ENCODE measurements at places on chromosomes 1 and 21. TPM values are rescaled to one million over a fixed set of nuclear protein-coding genes. Genes with fewer than 3 reads are reported as not detected.

DNA sequence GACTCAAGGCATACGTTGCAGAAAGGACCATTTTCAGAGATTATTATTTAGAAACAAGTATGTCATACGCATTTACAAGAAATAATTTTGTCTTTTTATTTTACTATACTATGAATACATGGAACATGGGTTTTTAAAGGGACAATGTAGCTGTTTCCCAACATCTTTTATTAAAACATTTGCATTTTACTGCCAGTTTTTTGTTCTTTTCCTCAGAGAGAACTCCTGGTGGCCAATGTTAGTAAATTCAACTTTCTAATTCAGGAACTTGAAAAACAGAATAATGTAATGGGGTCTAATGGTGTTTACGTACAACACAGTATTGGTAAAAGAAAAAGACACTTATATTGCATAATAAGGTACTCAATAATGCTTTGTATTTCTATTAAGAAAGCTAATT is 14.9 kb downstream of the PRDM2 start:
- no peak for DNase-seq

DNA sequence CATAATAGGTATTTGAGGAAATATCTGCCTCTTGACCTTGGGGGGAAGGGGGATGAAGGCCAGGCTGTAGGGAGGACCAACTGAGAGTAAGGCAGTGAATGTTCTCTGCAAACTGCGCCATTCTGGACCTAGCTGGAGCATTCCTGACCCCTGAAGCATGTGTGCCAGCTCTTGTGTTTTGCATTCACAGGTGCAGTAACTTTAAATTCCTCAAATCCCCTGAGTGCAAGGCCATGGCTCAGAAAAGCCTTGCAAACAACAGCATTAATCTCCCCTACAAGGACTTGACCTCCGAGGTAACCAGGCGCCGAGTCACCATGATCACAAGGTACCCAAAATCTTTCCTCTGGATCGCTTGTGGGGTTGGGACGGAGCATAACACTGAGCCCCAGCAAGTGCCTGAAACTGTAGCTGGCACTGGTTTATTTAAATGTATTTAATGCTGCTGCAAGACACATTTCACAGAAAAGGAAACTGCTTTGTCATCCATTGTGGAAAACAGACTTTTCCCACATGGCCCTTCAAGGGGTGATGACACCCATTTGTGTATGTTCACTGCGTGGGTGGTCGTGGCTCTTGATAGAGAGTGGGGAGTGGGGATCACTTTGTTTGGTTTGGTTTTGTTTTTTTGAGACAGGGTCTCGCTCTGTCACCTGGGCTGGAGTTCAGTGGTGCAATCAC is 1.7 kb downstream of the MYOCOS start:
- DNase-seq, result no peak

- DNase-seq, result no peak
Observed at GRCh38 chr1:236875975-236876374, 80.9 kb downstream of the MTR start.

DNA sequence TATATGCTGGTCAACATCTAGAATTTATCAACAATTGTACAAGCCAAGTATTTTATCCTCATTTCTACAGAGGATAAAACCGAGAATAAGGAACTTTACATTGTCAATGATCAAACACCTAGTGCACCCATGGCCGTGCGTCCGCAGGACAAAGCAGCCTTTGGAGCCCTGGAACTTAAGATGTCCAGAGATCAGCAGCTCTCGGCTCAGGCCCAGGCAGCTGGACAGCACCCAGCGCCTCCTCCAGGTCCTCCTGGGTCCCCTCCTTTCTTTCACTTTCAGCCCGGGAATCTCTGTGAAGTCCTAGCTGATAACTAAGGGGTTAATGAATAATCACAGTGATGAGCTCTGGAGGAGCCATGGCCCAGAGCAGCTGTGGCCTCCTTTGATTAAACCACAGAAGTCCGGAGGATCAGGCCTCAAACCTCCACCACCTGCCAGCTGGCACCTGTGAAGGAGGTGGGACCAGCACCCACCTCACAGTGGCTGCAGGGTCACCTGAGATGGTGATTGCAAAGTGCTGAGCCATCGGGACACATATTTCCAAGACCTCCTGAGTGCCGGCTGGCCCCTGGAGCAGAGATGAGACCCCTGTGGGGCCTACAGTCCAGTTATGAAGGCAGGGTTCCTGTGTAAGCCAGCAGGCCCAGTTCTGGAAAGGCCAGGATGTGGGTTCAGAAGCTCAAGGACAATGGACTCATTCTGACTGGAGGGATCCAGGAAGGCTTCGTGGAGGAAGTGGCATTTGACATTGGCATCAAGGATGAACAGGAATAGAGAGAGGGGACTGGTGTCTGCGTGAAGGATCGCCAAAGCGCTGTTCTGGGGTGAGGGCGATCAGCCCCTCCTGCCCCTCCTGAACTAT is 11.6 kb upstream of the SAMD11 start:
- no peak for DNase-seq

DNA sequence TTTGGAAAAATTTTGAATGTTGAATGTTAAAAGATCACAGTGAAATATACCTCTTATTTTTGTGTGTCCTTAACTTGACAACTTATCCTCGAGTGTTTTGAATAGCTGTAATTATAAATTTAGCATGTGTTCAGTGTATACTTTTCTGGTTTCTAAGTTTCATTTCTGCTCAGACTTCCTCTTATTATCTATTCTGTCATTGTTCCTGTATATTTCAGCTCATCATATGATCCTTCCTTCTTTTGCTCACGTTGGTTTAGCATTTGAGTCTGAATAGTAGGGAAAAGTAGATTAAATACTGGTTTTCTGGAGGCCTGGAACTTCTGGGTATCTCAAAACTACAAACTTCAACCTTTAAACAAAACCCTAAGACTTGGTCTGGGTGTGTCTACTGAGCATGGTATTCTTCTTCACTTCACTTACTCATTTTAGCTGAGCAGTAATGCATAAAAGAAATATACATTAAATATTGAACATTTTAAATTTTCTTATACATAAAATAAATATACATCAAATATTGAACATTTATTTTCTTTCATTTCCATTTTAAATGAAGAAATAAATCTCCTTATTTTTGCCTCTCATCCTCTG is 3.3 kb upstream of the ATP6V1G3 start:
- no peak for DNase-seq

DNA sequence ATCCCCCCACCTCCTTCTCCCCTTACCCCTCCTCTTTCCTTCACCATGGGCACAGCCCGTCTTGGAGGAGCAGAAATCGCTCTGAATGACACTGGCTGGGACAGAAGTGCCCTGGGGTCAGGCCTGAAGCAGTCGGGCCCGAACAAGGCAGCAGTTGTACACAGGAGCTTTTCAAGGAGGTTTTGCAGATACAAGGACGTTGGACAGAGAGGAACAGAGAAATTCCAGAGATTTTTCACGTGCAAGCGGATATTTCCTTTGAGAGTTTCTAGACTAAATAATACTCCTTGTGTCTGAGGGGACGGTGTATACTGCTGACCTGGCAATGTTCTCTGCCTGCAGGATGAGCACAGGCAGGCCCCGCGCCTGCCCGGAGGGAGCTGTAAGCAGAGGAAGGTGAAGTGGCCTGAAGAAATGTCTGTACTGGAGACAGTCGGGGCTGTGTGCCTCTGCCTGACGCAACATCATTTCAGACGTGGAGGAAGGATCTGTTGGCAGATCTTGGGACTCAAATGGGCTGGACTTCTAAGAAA is 95.3 kb upstream of the SLC25A33 start:
- DNase-seq, result no peak

DNA sequence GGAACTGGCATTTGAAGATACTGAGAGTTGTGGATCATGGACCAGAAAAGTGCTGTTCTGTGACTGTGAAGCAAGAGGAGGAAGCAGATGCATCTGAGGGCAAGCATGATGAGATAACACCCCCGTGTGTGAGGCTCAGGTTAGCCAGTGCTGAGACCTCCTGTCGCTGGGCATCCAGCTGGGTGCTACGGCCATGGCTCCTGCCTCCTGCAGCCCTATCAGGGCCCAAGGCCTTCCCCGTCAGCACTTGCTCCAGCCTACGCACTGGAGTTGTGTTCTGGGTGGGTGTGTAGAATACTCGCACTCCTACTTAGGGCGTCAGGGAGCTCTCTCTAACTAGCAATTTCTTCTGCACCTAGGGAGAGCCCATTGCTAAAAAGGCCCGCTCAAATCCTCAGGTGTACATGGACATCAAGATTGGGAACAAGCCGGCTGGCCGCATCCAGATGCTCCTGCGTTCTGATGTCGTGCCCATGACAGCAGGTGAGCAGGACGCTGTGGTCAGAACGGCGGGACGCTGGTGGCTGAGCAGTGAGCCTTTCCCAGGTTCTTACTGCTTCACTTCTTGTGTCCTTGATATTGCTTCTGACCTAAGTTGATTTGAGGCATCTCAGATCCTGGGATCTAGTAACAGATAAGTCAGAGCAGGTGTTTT is 6.5 kb downstream of the PPIE start:
- DNase-seq, result no peak

DNA sequence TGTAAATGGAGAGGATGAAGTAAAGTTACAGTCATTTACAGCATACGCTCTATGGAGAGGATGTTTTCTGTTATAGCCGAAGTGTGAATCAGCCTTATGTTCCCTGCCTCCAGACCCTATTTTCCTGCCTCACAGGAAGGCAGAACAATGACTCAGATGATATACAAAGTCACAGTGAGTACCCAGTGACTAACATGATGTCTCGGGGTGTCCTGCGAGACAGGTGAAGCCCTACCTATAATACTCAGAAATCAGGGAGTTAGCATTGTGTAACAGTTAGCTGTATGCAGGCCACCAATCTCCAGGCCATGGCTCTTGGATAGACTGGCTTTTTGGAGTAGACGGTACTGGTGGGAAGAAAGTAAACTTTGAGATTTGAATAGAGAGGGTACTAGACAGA is 55.6 kb upstream of the FBXO28 start:
- no peak for DNase-seq

DNA sequence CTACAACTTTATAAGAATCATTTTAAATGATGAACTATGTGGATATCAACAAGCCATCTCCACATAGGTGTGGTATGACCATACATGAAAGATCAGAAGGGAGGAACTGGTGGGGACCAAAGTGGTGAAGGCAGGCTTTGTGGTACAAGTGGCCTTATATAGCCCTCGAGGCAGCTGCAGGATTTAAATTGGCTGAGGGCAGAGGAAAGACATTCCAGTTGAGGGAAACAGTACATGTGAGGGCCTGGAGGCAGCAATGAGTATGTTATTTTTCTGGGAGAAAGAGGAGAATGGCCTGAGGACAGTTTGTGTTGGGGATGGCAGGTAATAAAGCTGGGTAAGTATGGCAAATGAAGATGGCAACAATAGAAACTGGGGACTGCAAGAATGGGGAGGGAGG is 17.1 kb downstream of the OSCP1 start:
- DNase-seq, result no peak

GRCh38 chr1:53601031-53601745 is 137.8 kb downstream of the GLIS1 start:
- no peak for DNase-seq

GRCh38 chr1:100832694-100833428 is 61.8 kb downstream of the EXTL2 start:
- DNase-seq, result no peak

DNA sequence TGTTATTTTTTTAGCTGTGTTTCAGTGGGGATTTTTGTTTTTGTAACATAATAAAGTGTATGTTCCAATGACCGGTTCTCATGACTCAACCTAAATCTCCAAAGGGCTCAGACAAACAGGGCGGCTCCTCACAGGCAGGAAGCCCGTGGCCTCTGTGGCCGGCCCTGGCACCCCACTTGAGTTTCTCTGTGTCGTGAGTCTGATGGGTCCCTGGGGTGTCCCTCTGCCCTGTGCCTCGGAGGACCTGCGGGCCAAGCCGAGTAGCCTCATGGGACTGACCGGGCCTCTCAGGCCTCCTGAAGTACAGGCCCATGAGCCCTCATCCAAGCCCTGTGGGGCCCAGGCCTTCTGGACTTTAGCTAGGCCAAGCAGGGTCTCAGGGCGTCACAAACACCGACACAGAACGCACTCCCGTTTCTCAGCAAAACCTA is 16.1 kb upstream of the CCDC27 start:
- DNase-seq, result no peak

- no peak for DNase-seq
Observed at GRCh38 chr1:8389958-8390535, 72.1 kb downstream of the SLC45A1 start.

DNA sequence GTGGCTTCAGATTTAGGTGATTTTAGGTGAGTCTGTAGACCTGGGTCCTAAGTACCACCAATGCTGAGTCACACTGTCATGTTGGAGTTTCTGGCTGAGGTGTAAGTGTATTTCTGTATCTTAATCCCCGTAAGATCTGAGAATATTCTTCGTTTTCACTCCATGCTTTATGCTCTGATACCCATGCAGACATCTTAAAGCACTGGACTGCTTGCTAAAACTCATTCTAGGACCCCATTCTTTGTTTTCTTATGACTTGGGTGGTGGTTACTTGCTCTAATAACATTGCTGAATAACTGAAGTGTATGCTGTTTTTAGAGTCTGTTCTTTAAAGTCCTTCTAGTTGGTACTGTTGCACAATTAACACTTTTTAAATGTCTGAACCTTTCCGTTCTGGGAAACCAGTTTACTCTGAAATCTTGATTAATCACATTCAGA is 36.6 kb downstream of the CDC42 start:
- DNase-seq, result no peak

GRCh38 chr1:91549041-91549735 is 48.5 kb downstream of the CDC7 start:
- no peak for DNase-seq

DNA sequence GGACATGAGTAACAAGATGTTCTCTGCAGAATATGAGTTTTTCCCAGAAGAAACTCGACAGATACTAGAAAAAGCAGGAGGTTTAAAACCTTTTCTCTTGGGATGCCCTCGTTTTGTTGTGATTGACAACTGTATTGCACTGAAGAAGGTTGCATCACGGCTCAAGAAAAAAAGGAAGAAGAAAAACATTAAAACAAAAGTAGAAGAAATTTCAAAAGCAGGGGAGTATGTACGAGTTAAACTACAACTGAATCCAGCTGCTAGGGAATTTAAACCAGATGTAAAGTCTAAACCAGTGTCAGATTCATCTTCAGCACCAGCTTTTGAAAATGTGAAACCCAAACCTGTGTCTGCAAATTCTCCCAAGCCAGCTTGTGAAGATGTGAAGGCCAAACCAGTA is 92.5 kb downstream of the TTC3 start:
- no peak for DNase-seq

DNA sequence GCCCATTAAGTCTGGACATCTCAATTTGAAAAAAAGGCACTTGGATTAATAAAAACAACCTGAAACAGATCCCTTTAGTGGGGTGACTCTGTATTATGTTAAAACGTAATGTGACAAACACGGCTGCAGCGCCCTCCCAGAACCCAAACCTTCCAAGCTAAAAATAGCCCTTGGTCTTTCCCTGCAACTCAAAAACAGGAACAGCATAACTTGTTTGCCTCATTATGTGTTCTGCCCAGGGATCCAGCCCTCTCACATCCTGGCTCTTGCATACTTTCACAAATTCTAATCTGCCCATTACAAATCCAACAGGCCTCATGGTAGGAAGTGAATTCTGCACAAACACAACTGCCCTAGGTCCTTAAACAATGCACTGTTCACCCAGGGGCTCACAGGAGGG is 94.7 kb upstream of the GADD45A start:
- no peak for DNase-seq

- DNase-seq, result no peak
Observed at GRCh38 chr1:30610917-30611316, 112.5 kb downstream of the MATN1 start.

The ABCA4 gene
- polyA plus RNA-seq, result not detected

The RNF186 gene
- polyA plus RNA-seq, result not detected

The S100A7A gene
- polyA plus RNA-seq, result not detected

The SEMA4A gene
- polyA plus RNA-seq, result 0.24 TPM

The THEM5 gene
- not detected for polyA plus RNA-seq

The PAQR6 gene
- polyA plus RNA-seq, result not detected

The PLA2G2C gene
- not detected for polyA plus RNA-seq

The CLIC6 gene
- 0.12 TPM for polyA plus RNA-seq

The OR2L3 gene
- polyA plus RNA-seq, result not detected

The INSRR gene
- not detected for polyA plus RNA-seq

The LY9 gene
- 225 TPM for polyA plus RNA-seq
